Activated naive CD4-positive, alpha-beta T cell treated with anti-CD3 and anti-CD28 coated beads, Interleukin-2, amount 50 U/mL, for 72 hours (primary cell): ENCODE measurements at places on chromosomes 12 and 14. TPM values are rescaled to one million over a fixed set of nuclear protein-coding genes. Genes with fewer than 3 reads are reported as not detected.
A peak's percentile ranks its signal among the peaks of the same experiment; 100 is the strongest.

The MYF6 gene
- total RNA-seq: not detected

The AQP6 gene
- total RNA-seq: not detected

DNA sequence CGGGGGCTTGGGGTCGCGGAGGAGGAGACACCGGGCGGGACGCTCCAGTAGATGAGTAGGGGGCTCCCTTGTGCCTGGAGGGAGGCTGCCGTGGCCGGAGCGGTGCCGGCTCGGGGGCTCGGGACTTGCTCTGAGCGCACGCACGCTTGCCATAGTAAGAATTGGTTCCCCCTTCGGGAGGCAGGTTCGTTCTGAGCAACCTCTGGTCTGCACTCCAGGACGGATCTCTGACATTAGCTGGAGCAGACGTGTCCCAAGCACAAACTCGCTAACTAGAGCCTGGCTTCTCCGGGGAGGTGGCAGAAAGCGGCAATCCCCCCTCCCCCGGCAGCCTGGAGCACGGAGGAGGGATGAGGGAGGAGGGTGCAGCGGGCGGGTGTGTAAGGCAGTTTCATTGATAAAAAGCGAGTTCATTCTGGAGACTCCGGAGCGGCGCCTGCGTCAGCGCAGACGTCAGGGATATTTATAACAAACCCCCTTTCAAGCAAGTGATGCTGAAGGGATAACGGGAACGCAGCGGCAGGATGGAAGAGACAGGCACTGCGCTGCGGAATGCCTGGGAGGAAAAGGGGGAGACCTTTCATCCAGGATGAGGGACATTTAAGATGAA is 630 bp downstream of the FOS start:
- peak; percentile 64 for DNase-seq

GRCh38 chr12:88303335-88303734 is 161.2 kb downstream of the TMTC3 start:
- DNase-seq: no peak

DNA sequence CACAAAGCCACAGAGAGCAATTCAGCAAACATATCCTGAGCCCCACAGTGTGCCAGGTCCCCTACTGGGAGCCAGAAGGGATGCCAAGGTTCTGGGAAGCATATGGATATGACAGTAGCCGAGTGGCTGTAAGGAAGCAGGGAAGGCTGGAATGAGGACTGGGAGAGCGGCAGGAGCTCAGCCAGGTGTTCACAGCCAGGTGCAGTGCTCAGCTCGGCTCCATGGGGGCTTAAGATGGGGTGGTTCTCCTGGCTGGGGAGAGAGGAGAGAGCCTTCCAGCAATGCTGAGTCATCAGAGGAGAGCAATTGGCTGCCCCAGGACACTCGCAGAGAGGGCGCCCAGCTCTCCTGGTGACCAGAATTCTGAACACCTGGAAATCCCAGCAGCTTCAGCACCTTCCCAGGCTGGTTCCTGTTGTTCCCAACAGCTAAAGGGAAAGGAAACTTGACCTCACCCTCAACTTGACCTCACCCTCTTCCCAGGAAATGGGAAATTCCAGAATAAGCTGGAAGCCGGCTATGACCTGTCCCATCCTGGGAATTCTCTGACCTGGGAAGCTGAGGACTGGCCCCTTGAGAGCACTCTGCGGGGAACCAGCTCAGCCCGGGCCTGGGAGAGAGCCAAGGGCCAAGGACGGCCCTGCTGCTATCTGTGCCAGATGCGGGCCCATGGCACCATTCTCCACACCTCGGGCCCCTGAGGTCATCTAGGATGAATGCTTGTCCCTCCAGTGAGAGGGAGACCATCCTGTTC is 34.6 kb downstream of the SLC6A12 start:
- no peak for DNase-seq

GRCh38 chr12:32089586-32089985 is 17.1 kb upstream of the BICD1 start:
- DNase-seq: no peak

GRCh38 chr12:103495469-103496456 is at the start of gene C12orf42:
C12orf42 (minus strand) TSS chr12:103495968; CDS start chr12:103478426, 17,542 bp downstream.
- DNase-seq: peak; percentile 60

DNA sequence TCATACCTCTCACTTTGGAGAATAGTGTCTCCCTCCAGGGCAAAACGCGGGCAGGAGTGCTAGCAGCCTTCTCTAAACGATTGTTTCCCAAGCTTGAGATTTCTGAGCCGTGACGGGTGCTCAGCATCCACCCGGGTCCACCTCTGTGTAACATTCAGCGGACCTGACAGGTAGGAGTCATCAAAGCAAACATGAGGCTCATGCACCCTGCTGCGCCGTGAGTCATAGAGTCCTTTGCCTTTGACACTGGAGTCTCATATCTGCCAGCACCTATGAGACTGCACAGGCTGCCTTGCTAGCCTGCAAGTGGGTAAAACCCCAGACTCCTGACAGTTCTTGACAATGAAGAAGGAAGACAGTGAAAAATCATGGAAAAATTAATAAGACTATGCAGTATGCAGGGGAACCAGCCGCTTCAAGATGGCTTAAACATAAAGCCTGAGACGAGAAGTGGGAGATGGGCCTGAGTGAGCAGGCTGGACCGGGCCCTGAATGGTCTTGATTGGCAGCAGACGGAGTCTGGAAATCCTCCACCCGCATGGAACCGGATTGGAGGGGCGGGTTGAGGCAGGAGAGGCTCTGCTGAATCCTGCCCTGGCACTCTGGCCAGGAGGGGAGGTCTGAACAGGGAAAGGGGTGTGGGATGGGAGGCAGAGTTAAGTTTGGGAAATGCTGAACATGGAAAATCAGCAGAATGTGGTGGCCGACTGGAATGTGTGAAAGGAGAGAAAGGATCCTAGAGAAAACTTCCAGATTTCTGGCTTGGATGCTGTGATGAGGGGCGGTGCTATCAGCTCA is 54.2 kb downstream of the LGMN start:
- no peak for DNase-seq

GRCh38 chr12:104687823-104688573 is 231.2 kb downstream of the CHST11 start:
- peak; percentile 62 for DNase-seq

DNA sequence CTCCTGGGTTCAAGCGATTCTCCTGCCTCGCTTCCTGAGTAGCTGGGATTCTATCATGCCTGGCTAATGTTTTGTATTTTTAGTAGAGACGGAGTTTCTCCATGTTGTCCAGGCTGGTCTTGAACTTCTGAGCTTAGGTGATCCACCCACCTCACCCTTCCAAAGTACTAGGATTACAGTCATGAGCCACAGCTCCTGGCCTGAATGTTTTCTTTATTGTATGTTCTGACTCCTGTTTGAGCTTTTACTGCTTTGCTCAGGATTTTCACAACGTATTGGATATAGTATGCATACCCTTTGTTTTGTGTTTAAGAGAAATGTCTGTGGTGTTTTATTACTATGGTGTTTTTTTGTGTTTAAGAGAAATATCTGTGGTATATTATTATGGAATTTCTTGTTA is 37.2 kb downstream of the ATF7IP start:
- no peak for DNase-seq

DNA sequence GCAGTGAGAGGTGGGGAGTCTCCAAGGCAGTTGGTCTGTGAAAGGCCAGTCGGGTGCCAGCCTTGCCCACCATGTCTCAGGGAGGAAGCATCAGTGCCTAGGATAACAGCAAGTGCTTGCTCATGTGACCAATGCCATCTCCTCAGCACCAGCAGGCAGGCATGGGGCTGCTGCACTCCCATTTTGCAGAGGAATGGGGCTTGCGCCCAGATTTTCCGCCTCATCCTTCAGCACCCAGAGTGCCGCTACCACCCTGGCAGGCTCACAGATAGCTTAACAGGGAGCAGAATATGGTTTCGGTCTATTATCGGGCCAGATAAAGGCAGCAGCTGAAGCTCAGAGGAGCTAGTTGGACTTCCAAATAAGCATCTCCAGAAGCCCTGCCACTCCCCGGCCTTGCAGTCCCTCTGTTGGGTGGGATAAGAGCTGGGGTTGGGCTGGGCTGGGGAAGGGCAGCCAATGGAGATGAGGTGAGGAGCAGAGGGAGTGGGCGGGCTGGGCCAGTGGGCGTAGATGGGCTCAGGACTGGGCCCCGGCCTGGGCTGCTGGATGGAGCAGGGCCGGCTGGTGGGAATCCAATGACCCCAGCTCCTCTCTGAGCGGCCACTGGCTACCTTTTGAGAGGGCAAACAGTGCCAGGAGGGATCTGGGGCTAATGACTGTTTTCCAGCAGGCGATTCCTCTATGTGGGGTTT is 8.4 kb upstream of the KRT80 start:
- DNase-seq: no peak

DNA sequence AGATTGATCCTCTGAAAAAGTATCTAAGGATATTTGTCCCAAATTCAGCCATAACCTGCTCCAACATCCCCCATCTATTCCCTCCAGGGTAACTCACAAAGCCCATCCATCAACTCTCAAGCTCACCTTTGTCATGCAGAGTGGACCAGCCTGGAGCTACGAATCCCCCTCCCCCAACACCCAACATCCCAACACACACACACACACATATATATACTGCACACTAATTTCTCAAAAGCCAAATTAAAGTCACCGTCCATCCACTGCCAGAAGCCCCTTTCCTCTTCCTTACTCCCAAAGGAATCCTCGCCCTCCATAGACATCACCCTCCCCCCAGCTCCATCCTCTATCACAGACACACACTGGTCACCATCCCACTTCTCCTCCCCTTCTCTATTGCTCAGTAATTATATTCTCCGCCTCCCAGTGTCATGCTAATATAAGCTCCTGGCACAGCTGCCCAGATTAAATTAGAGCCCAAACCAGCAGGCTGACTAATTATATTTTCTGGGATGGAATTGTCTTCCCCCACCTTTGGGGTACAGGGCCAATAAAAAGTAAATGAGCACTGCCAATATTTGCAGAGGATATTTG is 13.5 kb upstream of the TESPA1 start:
- DNase-seq: no peak

- DNase-seq: no peak
These were observed 9.1 kb downstream of the CAMKK2 start for GRCh38 chr12:121287267-121287954.
